ENCODE measurements at places on chromosomes 5 and 9. TPM values are rescaled to one million over a fixed set of nuclear protein-coding genes. Genes with fewer than 3 reads are reported as not detected.

DNA sequence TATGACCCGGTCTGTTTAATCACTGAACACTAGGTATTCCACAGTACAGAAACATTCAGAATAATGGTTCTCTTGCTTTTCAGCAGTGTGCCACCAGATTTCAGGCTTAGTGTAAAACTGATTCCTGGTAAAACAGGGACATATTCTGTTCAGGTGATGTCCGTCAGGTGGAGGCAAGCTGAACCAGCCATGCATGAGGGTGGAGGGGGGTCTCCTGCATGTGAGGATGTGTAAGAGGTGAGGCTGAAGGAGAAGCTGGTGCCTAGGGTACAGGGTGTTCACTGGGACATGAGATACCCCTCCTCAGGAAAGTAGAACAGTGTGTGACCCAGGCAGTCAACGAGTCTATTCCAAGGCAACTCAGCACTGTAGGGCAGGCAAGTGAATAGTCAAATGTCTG, 563.9 kb downstream of the BNC2 start:
- DNase-seq, result no peak

DNA sequence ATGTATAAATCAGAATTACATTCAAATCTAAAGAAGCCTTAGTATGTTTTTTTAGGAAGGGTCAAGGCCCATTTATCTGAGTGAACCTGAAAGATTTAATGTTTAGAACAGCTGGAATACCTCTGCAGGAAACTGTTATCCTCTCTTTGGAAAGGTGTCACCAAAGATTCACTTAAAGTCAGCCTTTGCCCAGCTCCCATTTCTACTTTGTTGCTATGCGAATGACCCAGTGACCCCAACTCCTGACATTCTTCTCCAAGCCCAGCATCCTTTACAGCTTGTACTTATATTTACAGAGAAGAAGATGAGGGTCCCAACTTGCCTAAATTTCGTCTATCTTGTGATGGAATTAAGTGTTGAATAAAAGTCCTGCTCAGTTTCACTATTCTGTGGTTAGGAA, 1198.6 kb downstream of the CDH12 start:
- no peak for DNase-seq

GRCh38 chr5:31530541-31531265, 1.2 kb downstream of the DROSHA start:
- DNase-seq, result no peak

SVEP1 gene
- polyA plus RNA-seq, result 7.9 TPM
